ENCODE measurements at places on chromosomes 7 and 10.

DNA sequence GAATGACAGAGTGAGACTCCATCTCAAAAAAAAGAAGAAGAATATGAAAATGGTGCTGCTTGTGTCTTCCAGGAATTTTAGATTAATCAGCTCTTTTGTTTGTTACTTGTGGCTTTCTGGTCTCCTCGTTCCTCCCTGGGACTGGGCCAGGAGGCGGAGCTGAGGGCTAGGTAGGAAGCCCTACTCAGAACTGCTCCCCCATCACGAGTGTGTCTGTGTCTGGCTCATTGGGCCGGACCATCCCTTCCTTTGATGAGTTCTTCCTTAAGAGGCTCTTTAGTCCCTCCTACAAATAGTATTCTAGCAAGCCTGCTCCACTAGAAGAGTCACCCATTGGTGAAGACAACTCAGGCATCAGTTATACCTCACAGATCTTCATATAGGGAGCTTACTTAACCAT, 56.8 kb upstream of the YAE1 start:
- no peak for DNase-seq

DNA sequence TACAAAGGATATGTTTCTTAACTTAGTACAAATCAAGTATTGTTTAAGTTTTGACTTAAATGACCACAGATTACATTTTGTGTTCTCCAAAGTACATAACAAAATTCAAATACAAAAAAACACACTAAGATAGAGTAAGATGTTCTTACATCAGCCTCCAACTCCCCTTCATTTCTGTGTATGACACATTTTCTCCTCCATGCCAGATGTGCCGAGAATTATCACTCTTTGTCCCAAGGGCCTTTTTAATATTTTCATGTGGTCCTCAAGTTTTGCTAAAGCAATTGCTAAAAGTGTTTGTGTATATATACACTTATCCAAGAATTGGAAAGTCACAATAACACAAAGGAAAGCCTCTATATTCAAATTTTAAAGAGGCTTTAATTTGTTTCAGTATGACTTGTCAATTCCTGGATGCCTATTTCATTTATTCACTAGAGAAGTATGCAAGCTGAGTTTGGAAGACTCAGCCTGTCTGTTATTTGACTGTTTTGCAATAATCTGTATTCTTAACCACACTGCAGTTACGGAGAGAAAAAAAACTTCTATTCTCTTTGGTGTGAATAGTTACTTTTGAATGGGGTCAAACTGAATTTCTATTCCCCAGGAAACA, 586.4 kb upstream of the SEMA3D start:
- no peak for DNase-seq

DNA sequence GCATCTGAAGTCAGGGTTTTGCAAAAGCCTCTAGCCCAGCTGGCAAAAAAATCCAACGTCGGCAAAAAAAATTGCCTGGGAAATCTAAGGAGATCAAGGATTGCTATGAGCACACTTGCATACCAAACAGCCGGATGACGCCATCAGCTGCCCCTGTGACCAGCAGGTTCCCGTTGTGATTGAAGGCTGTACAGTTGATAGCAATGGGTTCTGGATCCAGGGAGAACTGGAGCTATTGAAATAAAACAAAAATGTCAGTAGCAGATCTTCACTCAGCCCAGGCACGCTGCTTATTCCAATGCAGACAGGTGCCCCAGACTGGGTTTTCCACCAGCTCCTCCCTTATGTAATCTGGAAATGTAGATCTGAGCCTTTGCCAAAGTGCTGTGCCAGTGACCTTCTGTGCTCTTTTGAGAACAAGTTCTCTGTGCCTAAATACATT, 18.7 kb upstream of the CYREN start:
- no peak for DNase-seq

- DNase-seq: no peak
Observed at GRCh38 chr7:89680161-89680560, 474.1 kb upstream of the STEAP1 start.

- no peak for DNase-seq
Observed at GRCh38 chr10:29849126-29849833, 210.1 kb downstream of the JCAD start.

GRCh38 chr10:126127481-126128029, 231.2 kb downstream of the FANK1 start:
- no peak for DNase-seq

DNA sequence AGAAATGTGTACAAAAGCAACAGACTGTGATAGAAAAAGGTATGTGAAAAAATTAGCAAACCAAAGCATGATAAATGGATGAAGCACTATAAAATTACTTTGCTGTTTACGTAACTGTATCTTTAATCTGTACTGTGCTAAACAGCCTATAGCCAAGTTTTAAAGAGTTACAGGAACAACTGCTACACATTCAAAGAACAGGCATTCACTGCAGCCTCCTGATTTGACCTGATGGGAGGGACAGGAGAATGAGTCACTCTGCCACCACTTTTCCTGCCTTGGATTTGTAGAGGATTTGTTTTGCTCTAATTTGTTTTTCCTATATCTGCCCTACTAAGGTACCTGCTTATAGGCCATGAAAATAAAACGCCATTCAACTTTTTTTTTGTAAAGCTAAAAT, 116.1 kb downstream of the FANK1 start:
- no peak for DNase-seq

- no peak for DNase-seq
Observed at GRCh38 chr10:117734731-117735405, 192.3 kb downstream of the EMX2 start.

- no peak for DNase-seq
Observed at GRCh38 chr10:86321568-86321967, 45.0 kb downstream of the GRID1 start.

- DNase-seq: no peak
Observed at GRCh38 chr7:64192775-64193174, 14.2 kb upstream of the ZNF735 start.

GRCh38 chr7:52309631-52310030, 725.8 kb upstream of the POM121L12 start:
- DNase-seq: no peak

Measured in stimulated activated CD8-positive, alpha-beta memory T cell treated with anti-CD3 and anti-CD28 coated beads, Interleukin-15, amount 100 ng/mL, for 24 hours (primary cell).